Activated gamma-delta T cell (primary cell): ENCODE measurements at places on chromosomes 3 and 15.

GRCh38 chr15:46456456-46456855 lies 821.6 kb downstream of the SQOR start:
- DNase-seq, result no peak

DNA sequence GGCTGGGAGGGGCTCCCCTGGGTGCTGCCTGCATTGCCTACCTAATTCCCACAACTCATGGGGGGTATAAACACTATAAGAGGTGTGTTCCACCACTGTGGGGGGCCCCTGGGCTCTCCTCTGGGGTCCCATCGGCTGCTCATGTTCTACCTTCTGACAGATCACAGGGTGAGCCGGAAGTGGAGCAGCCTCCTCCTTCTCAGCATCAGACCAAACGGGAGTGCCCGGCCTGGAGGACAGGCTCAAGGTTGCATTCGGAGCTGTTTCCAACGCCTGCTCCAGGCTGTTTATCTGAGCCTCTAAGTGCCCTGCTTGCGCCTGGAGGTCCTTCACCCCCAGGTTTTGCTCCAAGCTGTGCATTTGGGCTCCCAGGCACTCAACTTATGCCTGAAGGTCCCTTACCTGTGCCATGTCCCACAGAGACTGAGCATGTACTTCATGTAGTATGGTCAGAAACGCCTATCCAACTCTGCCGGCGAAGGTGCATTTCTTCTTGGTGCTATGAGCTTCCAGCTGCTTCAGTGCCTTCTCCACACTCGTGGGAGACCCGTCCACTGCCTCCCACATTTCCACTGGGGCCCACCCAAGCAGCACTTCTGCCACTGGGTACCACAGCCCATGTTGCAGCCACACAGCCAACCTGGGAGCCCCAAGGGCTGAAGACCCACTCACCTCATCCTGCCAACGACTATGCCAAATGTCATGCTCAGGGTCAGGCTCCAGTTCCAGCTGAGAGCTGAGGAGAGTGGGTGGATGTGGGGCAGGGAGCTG lies 232.1 kb downstream of the IGSF11 start:
- DNase-seq, result no peak

- no peak for DNase-seq
Measured at GRCh38 chr15:40695469-40695890, 506 bp downstream of the RAD51 start.

DNA sequence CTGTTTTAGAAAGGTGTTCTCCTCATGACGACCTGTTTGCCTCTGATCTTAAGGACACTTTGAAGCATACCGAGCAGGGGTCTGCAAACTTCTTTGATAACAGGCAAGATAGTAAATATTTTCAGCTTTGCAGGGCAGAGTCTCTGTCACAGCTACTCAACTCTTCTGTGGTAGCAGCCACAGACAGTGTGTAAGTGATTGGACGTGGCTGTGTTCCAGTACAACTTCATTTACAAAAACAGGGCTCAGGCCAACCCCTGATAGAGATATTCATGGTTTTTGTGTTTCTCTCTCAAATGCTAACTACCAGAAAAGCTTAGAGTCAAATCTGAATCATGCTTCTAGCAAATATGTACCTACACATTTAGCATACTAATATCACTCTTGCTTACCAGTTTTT lies 51.5 kb downstream of the TGFBR2 start:
- DNase-seq, result no peak

DNA sequence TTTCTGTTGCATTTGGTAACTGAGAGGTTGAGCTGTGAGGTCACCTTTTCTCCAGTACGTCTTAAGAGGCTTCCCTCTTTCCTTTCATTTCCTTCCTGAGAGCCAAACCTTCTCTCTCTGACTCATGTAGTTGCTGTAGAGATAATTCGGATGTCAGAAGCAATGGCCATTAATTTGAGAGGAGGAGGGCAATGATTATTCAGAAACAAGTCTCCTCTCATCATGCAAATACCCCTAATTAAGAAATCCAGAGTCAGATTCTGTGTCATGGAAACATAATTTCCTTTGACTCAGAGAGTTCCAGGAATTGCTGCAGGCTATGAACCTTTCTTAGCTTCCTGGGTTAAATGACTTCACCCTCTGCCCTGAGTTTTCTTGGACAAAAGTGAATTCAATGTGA lies 59.0 kb upstream of the GSK3B start:
- no peak for DNase-seq

DNA sequence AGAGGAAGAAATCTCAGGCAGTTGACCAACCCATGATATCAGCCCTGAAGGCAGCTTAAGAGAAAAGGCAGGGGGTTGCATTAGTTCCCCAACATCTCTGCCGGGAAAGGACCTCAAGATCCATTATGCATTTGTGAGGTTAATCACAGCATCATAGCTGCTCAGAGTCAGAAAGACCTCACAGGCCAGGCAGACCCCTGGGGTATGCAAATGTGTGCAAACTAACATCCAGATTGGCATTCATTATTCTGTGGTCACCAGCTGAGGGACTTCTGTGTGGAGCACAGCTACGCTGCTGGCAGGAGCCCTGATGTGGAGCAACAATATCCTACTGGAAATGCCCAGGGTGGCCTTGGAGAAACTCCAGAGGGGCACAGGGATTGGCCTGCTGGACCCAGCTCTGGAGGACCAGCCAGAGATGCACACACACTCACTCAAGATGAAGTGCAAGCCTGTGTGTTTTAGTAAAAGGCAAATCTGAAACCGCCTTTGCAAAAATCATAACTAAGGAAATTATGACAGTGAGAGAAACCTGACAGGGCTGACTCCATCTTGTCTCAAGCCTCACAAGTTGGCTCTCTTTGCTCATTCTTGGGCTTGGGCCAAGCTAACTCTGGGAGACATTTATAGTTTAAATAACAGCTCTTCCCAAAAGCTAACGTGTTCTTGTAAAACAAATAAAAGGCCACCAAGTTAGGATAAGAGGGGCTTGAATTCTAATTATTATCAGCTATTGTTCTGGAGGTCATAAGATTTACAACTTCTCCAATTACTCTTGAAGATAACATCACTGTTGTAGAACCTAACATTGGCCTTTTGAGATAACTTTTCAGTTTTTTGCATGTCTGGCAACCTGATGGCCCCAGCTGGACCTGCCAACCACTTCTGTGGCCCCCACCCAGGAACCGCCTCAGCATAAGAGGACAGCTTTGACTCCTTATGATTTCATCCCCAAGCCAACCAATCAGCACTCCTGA lies 257.1 kb downstream of the UACA start:
- no peak for DNase-seq

DNA sequence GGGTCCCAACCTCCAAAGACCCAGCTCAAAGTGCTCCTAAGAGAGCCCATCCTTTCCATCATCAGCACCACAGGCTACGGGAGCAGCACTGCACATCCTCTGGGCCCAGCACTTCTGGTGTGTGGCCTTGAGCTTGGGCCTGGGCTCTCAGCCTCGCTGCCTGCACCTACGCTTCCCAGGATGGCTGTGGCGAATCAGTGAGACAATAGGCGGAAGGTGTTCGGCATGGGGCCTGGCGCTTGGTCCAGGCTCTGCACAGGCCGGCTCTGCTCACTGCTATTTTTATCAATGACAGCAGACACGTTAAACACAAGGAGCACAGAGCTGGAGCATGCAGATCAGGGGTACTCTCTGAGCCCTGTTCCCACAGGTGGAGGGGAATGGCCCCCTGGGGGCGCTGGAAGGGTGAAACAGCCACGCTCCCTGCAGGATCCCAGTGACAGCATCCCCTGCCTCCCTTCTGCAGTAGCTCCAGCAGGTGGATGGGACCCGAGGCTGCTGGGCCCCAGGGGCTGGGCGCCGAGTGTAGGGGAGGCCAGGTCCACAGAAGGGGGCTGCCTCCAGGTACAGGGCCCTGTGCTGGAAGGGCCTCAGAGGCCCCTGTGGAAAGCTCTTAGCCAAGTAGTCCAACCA lies 90.0 kb upstream of the RPL32 start:
- DNase-seq, result no peak

- DNase-seq, result no peak
Measured at GRCh38 chr3:104988496-104988895, 378.2 kb upstream of the ALCAM start.

DNA sequence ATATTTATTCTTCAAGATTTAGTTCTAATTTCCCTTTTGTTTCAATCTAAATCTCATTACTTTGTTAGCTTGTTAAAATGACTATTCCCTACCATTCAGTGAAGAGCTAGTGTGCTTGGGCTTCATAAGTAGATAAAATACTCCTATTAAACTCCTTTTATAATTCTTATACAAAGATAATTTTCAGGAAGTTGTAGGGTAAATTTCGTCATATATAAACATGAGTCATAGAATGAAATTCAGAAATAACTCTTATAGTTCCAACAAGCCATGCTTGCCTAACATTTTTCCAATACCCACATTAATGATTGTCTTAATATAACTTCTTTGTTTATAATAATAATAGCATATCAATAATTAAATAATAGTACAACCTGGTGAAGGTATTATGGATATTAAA lies 407.3 kb downstream of the NAALADL2 start:
- no peak for DNase-seq

DNA sequence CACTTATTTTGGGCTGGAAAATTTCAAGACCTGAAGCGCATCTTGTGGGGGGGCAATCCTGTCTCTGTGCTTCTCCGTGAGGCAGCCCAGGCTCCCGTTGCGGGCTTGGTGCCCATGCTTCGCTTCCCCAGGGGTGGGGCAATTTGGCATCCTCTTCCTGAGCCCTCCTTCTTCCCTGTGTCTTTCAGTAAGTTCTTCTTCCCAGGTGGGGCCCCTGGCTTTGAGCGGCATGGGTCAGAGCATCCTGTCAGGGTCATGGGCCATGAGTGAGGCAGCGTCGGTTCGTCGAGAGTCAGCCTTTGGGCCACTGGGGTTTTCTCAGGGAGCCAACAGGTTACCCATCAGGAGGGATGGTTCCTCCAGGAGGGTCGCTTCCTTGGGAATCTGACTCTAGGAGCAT lies 200.7 kb downstream of the UBE3A start:
- DNase-seq, result no peak
